Endodermal cell (in vitro differentiated cells): ENCODE measurements at places on chromosomes 5 and 9. TPM values are rescaled to one million over a fixed set of nuclear protein-coding genes. Genes with fewer than 3 reads are reported as not detected.
A peak's percentile ranks its signal among the peaks of the same experiment; 100 is the strongest.

SCGB3A1 gene
- total RNA-seq: 0.57 TPM in 1 of 2 replicates, not detected in the other

GRCh38 chr5:149268928-149269557 lies 2.6 kb upstream of the AFAP1L1 start:
- no peak for DNase-seq
- H3K4me3 ChIP-seq: no peak overlapping the region
- peaks cover 11% of the 10 kb centered on the region for H3K4me1 ChIP-seq
- H3K36me3 ChIP-seq: no peaks in the 10 kb centered on the region
- peaks cover 42% of the 10 kb centered on the region for H3K27me3 ChIP-seq
- H3K27ac ChIP-seq: no peak overlapping the region

DNA sequence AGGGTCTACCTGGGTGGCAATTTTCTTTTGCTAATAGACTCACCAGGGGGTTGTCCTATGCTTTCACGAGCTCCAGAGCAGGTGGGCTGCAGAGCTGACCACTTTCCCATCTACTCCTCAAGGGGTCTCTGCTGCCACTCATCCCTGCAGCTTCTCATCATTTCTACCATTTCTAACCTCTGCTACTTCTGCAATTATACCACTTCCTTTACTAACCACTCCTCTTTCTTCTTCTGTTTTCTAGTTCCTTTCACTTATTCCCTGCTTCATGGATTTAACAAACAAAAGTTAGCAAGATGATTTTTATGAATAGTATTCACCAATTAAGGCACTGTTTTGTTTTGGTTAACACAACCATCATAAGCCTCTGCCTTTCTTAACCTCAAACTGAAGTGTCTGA lies 34.5 kb upstream of the NIPBL start:
- H3K27me3 ChIP-seq: peaks cover 57% of the 10 kb centered on the region
- no peaks in the 10 kb centered on the region for H3K36me3 ChIP-seq
- DNase-seq: no peak
- H3K4me1 ChIP-seq: no peaks in the 10 kb centered on the region
- no peak overlapping the region for H3K27ac ChIP-seq

DNA sequence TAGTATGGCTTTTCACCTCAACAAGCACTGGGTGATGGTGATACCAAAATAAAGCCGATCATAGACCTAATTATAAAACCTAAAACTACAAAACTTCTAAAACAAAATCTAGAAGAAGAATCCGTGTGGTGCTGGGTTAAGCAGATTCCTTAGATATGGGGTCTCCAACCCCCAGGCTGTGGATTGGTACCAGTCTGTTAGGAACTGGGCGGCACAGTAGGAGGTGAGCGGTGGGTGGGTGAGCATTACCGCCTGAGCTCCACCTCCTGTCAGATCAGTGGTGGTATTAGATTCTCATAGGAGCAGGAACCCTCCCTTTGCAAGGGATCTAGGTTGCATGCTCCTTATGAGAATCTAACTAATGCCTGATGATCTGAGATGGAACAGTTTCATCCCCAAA lies 33.2 kb downstream of the MRPS27 start:
- no peak overlapping the region for H3K4me3 ChIP-seq
- DNase-seq: no peak
- no peaks in the 10 kb centered on the region for H3K27me3 ChIP-seq
- H3K36me3 ChIP-seq: peaks cover 35% of the 10 kb centered on the region

GNAQ gene
- total RNA-seq: 46.0 to 52.2 TPM (median 48.8 TPM) in 3 replicates

MYO10 gene
- total RNA-seq: 85.2 and 89.2 TPM in 2 replicates

GLRA1 gene
- not detected in 3 replicates for total RNA-seq

PGM5 gene
- 0.33 TPM in 1 of 2 replicates, not detected in the other for total RNA-seq

DNA sequence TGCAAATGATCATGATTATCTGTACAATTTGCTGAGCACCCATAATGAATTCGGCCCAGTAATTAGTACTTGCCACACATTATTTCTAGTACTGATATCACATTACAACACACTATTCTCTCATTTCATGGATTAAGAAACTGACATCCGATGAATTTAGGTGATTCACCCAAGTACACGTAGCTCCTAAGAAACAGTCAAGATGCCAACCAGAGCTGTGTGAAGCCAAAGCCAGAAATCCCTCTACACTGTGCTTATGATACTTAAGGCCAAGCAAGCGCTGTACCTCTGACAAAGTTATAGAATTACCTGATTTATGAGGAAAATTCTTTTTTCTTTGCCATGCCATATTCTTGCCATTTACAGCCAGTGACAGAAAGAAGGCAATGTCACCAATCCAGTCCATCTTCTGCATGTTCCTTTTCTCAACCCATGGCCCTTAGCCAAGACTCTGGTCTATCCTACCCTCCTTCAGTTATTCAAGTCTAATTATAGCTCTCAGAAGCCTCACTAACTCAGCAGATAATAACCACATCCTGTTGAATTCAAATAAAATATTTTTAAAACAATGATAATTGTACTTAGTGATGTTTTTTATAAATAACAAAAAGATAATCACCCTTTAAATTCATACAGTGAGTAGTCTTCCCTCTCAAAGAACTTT lies 74.3 kb upstream of the PTGER4 start:
- no peak overlapping the region for H3K4me3 ChIP-seq
- H3K27me3 ChIP-seq: no peaks in the 10 kb centered on the region
- H3K36me3 ChIP-seq: no peaks in the 10 kb centered on the region
- no peak for DNase-seq
- H3K27ac ChIP-seq: no peak overlapping the region

PARP8 gene
- total RNA-seq: 19.4 and 23.2 TPM in 2 replicates

DNA sequence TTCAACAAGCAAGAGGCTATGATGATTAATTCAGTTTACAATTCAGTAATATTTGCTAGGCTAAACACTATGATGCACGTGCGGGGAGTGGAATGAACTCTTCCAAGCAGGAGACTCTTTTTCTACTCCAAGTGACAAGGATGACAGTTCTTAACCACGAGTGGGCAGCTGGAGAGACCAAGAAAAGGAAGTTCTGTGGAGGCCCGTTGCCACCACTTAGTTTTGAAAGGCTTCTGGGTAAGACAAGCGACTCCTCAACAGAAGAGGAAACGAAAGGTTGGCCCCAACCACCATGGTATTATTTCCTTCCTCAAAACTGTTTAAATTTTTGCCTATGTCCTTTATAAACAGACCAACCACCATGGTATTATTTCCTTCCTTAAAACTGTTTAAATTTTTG lies 2.8 kb downstream of the DCAF12 start:
- no peak overlapping the region for H3K27ac ChIP-seq
- no peaks in the 10 kb centered on the region for H3K27me3 ChIP-seq
- peaks cover 34% of the 10 kb centered on the region for H3K36me3 ChIP-seq
- DNase-seq: no peak

PCDHGA2 gene
- total RNA-seq: 1.4 and 2.0 TPM in 2 replicates

DNA sequence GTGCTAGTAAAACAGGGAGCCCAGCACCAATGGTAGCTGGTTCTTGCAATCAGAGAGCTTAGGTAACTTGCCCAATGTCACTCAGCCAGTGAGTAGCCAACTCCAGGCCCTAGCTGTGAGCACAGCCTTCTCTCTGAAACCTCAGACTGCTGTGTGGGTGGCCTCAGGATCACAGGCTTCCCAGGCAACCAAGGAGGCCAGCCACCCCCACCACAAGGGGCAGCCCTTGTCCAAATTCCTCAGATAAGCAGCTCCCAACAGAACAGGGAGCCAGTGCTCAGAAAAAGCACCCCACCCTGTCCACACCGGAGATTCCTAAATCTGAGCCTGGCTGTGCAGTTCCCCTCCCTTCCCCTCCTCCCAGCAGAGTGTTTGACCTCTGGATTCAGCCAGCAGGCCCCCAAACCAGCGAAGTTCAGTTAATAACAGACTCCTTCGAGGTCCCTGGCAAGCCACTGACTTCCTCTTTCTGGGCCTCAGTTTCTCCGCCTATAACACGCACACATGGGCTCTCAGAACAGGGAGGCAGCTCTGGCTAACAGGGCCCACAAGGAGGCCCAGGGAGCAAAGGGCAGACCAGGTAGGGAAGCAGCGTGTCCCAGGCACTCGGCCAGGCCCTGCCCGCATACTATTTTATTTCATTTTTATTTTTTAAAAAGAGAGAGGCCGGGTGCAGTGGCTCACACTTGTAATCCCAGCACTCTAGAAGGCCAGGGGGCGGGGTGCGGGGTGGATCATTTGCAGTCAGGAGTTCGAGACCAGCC lies 2.7 kb downstream of the EEIG1 start:
- DNase-seq: peak; percentile 78
- H3K36me3 ChIP-seq: no peaks in the 10 kb centered on the region
- no peaks in the 10 kb centered on the region for H3K27me3 ChIP-seq
- peak overlapping the region; percentile 95 for H3K4me3 ChIP-seq
- H3K4me1 ChIP-seq: peaks cover 30% of the 10 kb centered on the region

DNA sequence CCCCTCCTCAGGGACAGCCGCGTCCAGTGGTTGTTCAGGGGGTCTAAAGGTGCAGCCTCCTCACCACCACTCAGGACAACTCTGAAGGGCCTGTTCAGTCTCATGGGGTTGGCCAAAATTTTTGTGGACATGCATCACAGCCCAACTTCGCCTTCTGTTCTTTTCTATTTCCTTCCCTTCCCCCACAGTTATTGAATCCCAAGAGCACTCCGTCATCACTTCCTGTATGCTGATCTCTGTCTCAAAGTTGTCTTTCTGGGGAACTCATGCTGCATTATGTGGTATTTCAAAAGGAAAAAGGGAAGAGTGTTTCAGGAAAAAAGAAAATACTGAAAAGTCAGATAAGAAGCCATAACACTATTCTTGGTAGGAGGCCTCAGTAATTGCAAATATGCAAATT lies 355.4 kb downstream of the CAAP1 start:
- no peak overlapping the region for H3K4me3 ChIP-seq
- no peak overlapping the region for H3K27ac ChIP-seq
- no peak for DNase-seq

GMCL2 gene
- total RNA-seq: not detected in 3 replicates

PAPPA gene
- total RNA-seq: 0.02 to 0.09 TPM (median 0.08 TPM) in 3 replicates

DNA sequence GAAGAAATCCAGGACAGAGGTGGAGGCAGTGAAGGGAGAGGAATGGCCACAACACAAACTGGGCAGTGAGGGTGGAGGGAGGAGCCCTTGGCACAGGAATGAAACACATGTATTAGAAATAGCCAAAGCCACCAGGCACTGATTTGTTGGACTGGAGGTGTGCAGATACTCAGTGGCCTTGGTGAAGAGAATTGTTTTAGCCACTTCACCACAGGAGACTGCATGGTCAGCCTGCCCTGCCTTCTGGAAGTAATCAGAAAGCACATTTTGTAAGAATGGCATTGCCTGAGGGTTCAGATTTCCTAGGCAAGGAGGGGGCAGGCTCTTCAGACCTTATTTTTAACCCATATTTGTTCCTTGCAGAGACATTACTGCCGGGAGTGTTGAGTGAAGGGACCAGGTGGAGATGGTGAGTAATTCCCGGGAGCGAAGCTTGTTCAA lies 2.2 kb downstream of the SGCD start:
- no peaks in the 10 kb centered on the region for H3K4me1 ChIP-seq
- no peak overlapping the region for H3K27ac ChIP-seq
- no peaks in the 10 kb centered on the region for H3K27me3 ChIP-seq
- no peak overlapping the region for H3K4me3 ChIP-seq

SLC25A2 gene
- total RNA-seq: 0.50 and 0.68 TPM in 2 replicates

DNA sequence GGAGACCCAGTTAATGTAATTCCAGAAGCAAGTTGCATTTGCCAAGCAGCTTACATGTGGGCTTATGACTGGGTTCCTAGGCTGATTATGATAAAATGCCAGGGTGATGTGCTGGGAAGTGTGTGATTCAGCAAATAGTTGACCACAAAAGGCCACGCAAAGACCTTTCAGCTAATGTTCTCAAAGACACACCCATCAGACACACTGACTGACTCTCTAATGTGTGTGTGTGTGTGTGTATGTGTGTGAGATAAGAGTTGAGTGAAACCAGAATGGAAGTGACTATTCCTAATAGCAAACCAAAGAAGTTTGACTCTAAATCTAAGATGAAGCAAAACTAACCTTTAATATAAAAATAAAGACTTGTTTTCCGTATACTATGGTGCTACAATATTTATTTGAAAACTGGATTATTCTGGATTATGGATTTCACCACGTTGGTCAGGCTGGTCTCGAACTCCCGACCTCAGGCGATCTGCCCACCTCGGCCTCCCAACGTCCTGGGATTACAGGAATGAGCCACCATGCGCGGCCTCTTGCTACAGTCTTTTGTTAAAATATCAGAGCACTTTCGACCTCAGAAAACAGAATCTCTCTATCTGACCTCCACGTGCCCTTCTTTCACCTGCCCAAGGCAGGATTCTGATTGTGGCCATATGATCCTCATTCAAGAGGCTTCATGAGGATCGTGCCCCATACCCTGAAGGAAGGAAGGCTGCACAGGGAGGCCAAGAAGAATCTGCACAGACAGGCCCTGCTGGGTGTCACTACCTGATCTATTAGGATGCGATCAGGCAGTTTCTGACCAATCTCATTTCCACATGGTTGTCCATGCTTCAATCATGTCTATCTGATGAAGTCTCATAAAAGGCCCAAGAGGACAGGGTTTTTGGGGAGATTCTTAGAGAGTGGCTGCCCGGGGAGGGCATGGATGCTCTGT lies 75.6 kb downstream of the USP20 start:
- no peak for DNase-seq
- H3K27ac ChIP-seq: no peak overlapping the region
- H3K27me3 ChIP-seq: no peaks in the 10 kb centered on the region
- H3K36me3 ChIP-seq: peaks cover 21% of the 10 kb centered on the region
- peaks cover 3% of the 10 kb centered on the region for H3K4me1 ChIP-seq
- H3K4me3 ChIP-seq: no peak overlapping the region

DNA sequence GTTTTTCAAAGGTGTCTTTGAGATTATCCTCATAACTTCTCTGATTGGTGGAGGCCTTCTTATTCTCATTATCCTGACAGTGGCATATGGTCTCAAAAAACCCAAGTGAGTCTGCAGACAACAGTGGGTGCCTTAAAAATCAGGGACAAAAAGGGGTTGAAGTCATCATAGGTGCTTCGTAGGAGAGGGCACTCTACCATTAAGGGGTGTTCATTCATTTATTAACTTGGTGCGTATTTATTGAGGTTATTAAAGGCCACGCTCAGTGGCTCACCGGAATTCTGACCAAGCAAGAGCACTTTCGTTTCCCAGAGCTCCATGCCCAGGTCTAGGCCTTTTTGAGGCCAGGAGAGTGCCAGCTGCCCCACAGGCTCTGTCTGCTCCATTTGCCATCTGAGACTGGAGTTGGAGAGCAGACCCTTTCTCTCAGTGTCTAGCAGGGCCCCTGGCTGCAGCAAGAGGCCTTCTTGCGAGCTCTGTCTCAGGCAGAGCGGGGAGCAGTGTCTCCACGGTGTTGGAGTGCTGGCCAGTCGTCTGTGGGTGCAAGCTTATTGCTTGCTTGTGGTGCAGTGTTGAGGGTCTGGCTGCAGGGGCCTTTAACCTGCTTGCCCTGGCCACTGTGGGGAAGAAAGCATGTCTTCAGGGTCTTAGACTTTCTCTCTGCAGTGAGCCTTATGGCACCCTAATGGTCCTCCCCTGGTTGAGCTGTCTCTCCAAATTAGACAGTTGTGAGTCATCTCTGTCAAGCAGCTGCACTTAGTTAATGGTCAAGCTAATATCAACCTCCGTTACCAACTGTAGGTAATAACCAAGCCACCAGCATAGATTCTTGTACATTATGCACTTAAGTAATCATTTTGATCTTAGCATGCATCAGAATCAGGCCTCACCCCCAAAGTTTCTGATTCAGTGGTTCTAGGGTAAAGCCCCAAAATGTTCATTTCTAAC lies 62.6 kb downstream of the IL31RA start:
- H3K4me1 ChIP-seq: no peaks in the 10 kb centered on the region
- no peak overlapping the region for H3K27ac ChIP-seq
- no peak overlapping the region for H3K4me3 ChIP-seq
- DNase-seq: no peak
- no peaks in the 10 kb centered on the region for H3K36me3 ChIP-seq
- no peaks in the 10 kb centered on the region for H3K27me3 ChIP-seq
